ENCODE measurements at places on chromosomes 5 and 9.

- no peak for DNase-seq
Measured at GRCh38 chr5:56759521-56760216, 55.7 kb upstream of the MAP3K1 start.

- DNase-seq: no peak
Measured at GRCh38 chr5:145629047-145629446, 206.1 kb downstream of the PRELID2 start.

DNA sequence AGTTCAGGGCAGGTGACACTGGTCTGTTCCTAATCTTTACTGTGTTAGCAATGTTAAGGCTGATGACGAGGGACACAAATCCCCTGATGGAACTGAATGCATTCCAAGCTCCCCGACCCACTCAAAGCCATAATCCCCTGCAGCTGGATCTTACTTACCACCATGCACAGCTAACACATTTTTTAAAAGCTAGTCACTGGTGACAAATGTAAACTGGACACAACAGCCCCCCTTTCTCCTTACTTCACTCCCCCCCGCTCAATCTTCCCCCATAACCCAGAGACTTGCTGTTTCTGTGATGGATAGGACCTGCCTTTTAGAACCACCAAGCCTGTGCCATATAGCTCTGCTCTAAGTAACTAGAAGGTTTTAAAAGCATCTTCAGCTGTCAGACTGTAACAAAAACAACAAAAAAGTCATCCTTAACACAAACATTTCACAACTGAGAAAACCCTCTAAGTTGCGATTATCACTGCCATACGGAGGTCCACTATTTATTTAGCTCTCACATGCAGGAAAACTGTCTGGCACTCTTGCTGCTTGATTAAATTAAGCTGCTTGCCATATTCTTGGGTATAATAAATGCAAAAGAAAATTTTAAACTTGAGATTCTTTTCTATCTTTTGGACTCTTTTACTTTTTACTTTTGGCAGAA is 44.4 kb downstream of the BNC2 start:
- no peak for DNase-seq

DNA sequence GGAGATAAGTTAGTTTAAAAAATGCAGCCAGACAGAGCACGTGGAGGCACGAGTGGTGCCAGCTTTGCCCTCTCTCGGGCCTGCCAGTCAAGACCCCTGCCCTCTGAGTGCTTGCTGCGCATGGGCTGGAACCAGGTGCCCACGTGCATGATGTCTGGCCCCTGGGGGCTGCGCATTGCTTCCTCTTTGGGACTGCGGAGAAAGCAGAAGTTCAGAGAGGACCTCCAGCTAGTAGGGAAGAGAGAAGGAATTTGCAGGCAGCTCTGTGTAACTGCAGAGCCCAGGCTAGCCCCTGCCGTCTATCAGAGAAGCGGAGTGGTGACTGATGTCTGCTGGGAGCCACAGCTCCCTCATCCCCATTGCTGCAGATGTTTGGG is 9.7 kb upstream of the RNU6ATAC start:
- DNase-seq: no peak

- DNase-seq: no peak
Measured at GRCh38 chr9:114284316-114285060, 38.4 kb upstream of the ORM1 start.

DNA sequence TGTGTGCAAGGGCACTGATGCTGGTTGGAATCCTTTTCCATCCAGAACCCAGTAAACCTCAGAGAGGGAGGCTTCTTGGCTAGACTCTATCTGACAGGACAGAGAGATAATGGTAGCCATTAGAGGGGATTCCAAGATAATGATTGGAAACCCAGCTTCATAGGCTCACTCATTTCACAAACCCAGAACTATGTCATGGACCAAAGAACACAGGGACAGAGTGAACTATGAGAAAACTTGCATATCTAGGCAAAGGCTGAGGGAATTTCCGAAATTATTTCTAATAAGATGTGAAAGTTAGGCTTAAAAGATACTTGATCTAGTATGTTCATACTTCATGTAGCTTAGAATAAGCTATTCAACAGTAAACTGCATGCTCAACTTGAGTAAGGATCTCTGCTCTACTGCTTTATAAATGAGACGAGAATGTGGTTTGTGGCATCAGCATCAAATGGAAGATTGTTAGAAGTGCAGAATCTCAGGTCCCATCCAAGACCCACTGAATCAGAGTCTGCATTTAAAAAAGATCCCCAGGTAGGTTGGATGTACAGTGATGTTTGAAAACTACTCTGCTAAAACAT is 261.4 kb downstream of the DMRT2 start:
- no peak for DNase-seq

- no peak for DNase-seq
Measured at GRCh38 chr9:591292-591691, 250.2 kb upstream of the DMRT1 start.

DNA sequence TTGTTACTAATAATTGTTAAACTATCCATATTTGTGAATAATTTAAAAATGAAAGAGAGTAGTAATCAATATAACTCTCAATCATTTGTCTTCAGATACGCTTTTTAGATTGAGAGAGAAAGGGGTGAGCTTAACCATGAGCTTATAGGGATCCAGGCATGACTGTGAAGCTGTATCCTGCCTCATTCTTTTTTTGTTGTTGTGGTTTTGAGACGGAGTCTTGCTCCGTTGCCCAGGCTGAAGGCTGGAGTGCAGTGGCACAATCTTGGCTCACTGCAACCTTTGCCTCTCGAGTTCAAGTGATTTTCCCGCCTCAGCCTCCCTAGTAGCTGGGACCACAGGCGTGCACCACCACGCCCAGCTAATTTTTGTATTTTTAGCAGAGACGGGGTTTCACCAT is 44.0 kb downstream of the NIPAL4 start:
- no peak for DNase-seq

GRCh38 chr5:146595088-146595487 is 79.1 kb upstream of the GPR151 start:
- no peak for DNase-seq

DNA sequence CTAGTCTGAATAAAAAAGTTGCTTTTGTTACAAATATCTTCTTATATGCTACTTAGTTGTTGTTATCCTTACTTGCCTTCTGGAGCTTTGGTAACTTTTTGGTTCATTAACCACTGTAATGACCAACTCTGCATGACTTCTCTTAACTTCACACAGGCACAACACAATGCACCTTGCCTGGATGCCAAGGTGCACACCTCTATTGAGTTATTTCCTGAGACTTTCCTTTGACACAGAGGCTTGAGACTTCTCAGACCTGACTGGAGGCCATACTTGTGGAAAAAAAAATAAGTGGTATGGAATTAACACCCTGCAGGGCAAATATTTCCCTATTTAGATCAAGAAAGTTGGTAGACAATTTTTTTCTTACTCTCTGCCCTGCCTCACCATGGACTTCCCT is 1925.6 kb downstream of the EFNA5 start:
- no peak for DNase-seq

GRCh38 chr5:16935231-16936149 is 598 bp downstream of the MYO10 start:
- DNase-seq: no peak

DNA sequence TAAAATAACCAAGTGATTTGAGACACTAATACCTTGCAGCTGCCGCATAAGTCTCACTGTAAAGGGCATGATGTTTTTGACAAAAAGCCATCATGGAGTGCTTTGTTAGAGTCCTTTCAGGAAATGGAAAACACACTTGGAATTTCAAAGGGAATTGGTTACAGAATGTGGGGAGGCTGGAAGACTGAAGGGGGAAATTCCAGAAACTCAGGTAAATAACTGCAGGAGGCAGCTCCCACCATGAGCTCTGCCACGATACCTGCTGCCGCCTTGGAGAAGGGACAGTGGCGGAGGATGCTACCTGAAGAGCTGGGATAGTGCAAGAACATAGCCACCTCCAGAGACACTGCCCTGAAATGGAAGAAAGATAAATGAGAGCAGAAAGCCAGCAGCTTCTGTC is 66.9 kb downstream of the PRKACG start:
- no peak for DNase-seq

DNA sequence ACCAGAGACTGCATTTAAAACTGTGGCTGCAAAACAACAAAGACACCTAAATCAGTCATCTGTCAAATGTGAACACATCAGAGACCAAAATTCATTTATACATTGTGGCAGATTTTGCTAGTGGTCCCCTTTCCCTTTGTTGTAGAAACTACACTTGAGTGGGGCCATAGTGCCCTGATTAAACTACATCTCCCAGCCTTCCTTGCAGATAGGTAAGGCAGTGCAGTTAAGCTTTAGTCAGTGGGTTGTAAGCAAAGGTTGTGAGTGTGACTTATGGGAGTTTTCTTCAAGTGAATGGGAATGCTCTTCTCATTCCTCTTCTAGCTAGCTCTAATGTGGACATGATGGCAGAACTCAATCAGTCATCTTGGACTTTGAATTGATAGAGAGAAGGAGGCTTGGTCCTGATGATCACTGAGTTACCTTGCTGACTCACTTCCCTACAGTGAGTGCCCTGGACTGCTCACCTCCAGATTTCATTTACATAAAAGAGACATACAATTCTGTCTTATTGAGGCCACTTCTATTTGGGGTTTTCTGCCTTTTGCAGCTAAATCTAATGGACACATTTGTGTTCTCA is 35.2 kb upstream of the SPARC start:
- no peak for DNase-seq

GRCh38 chr5:218457-219291 is 554 bp downstream of the SDHA start:
- DNase-seq: no peak

- DNase-seq: peak; percentile 58
Measured at GRCh38 chr9:114382699-114383520, 4.9 kb downstream of the AKNA start.

GRCh38 chr5:150517272-150518152 is 9.6 kb downstream of the NDST1 start:
- DNase-seq: no peak

GRCh38 chr5:96563816-96564215 is 98.4 kb upstream of the CAST start:
- DNase-seq: no peak

DNA sequence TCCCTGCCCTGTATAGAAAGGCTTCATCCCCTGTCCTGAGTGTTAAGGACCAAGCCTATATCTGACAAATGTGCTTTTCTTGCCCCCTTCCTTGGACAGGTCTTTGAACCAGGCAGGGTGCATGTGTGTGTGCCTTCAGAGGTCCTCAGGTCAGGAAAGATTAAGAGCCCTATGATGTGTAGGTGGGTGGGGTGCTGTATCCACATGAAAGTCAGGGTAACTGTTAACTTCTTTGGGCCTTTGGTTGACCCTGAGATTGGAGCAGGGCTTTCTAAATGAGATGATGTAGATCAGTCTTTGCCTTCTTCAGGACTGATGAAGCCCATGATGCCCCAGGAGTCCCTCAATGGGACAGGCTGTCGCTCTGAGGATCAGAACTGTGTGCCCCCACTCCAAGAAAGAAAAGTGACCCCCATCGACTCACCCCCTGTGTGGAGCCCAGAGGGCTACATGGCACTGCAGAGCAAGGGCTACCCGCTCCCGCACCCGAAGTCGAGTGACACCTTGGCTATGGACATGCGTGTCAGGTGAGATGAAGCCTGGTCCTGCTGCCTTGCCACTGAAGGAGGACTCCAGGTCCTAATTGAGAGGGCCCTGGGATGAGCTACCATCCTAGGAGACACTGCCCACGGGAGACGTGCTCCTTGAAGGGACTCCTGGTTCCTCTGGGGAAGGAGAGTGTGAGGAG is 29.4 kb upstream of the POMT1 start:
- DNase-seq: no peak

- no peak for DNase-seq
Measured at GRCh38 chr5:111779260-111779921, 22.4 kb upstream of the NREP start.

DNA sequence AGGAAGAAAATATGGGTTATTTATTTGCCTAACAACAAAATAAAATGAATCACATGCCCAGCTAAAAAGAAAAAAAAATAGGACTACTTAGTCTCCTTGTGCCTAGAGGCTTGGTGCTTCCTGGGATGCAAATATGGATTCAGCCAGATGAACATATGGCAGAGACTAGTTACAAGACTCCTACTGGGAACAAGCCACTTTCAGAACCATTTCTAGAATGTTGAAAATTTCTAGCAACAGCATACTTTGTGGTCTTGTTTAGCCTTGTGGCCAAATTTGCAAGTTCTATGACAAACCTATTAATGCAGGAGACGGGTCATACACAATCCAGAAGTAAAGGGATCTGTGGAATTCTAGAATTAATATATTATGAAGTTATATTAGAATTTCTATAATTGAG is 198.7 kb downstream of the CHSY3 start:
- DNase-seq: no peak

- no peak for DNase-seq
Measured at GRCh38 chr9:120336021-120336752, 243.8 kb downstream of the CDK5RAP2 start.

DNA sequence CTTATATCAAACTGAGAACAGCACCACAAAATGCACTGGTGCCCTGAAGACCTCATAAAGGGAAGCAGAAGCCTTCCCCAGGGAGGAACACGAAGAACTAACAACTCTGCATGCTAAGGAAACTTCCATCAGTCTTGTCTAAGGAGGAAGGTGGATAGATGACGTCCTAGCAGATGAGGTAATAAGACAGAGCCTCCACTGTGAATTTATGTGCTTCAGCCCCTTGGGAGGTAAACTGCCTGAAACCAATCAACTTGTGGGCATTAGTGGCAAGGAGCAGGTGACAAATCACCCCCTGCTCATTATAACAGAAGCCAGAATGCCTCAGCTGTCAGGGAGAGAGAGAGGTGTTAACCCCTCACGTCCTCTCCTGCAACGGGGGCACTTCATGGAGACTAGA is 48.9 kb upstream of the SPIN1 start:
- DNase-seq: no peak

- no peak for DNase-seq
Measured at GRCh38 chr5:34923694-34924461, 5.5 kb upstream of the DNAJC21 start.

GRCh38 chr5:72459089-72459661 is 48.0 kb downstream of the ZNF366 start:
- DNase-seq: no peak

GRCh38 chr9:109411798-109412352 is 86.2 kb downstream of the PTPN3 start:
- no peak for DNase-seq

DNA sequence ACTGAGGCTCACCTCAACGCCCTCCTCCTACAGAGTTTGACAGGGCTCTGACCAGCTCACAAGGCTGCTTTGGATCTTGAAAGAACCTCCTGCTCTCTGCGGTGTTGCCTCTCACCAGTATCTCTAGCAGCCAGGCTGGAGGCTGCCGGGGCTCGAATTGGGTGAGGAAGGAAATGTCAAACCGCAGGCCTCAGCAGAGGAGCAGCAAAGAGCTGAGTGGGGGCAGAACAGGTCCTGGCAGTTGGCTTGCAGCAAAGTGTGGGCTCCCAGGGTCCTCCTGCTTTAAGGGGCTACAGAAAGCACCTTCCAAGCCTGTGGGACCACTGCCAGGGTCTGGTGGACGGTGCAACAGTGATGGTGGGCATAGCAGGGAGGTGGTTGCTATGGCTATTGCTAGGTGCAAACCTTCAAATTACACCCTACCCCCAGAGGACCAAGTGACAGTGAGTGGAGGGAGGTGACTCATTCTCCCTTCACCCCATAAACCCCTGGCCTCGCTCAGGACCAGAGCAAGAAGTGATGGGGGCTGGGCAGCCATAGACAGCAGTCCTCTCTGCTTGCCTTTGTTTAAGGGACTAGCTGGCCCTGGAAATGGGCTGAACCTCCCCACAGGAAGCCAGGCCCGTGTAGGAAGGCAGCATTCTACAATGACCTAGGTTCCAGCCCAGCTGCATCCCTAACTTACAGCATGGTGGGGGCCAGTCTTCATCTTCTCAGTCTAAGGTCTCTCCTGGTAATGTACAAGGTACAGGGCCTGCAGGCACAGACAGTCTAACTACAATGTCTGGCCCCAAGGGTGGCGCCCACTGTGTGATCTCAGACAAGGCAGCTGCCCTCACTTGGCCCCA is 18.7 kb downstream of the LCP2 start:
- peak; percentile 81 for DNase-seq

- no peak for DNase-seq
Measured at GRCh38 chr9:21281275-21281674, 23.8 kb downstream of the IFNA5 start.

All from T follicular helper cell (primary cell).